ENCODE measurements at places on chromosomes 6 and 20.
A peak's percentile ranks its signal among the peaks of the same experiment; 100 is the strongest.

GRCh38 chr20:17497821-17498580 is 33.2 kb downstream of the BFSP1 start:
- DNase-seq, result peak; percentile 17

DNA sequence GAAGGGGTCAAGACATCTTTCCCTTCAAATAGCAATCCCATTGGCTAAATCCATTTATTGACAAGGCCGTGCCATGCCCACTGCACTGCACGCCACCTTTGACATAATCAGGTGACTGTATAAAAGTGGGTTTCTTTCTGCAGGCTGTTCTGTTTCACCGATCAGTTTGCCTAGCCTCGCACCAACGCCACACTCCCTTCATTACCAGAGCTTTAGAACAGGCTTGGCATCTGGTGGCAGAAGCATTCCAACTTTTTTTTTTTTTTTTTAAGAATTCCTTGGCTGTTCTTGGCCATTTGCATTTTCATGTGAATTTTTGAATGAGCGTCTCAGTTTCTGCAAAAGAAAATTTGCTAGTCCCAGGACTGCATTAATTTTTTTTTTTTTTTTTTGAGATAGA is 78.1 kb downstream of the PPP1R3G start:
- DNase-seq, result no peak

GRCh38 chr6:34284563-34285447 is 36.0 kb upstream of the SMIM29 start:
- DNase-seq, result peak; percentile 89

- DNase-seq, result no peak
Measured at GRCh38 chr6:107536180-107536961, 46.5 kb downstream of the SOBP start.

DNA sequence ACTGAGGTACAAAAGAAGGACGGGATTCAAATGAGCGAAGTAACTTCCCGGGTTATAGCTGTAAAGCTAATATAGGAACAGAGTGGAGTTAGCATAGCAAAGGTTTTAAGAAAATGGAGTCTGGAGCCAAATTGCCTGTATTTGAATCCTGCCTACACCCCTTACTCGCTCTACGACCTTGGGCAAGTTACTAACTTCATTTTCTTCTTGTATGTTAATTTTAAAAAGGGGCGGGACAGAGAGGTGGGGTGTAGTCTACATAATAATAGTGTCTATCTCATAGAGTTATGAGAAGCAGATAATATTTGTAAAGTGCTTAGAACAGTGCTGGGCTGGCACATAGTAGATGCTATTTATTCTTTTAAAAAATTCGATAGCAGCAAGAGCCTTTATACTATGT is 705 bp downstream of the ZSCAN23 start:
- DNase-seq, result no peak

- DNase-seq, result no peak
Measured at GRCh38 chr20:41234546-41234945, 83.0 kb downstream of the ZHX3 start.

- no peak for DNase-seq
Measured at GRCh38 chr6:146265056-146265455, 236.2 kb downstream of the GRM1 start.

- DNase-seq, result no peak
Measured at GRCh38 chr6:165936096-165936495, 231.6 kb downstream of the TBXT start.

GRCh38 chr6:136956590-136957544 is 34.8 kb downstream of the SLC35D3 start:
- no peak for DNase-seq

DNA sequence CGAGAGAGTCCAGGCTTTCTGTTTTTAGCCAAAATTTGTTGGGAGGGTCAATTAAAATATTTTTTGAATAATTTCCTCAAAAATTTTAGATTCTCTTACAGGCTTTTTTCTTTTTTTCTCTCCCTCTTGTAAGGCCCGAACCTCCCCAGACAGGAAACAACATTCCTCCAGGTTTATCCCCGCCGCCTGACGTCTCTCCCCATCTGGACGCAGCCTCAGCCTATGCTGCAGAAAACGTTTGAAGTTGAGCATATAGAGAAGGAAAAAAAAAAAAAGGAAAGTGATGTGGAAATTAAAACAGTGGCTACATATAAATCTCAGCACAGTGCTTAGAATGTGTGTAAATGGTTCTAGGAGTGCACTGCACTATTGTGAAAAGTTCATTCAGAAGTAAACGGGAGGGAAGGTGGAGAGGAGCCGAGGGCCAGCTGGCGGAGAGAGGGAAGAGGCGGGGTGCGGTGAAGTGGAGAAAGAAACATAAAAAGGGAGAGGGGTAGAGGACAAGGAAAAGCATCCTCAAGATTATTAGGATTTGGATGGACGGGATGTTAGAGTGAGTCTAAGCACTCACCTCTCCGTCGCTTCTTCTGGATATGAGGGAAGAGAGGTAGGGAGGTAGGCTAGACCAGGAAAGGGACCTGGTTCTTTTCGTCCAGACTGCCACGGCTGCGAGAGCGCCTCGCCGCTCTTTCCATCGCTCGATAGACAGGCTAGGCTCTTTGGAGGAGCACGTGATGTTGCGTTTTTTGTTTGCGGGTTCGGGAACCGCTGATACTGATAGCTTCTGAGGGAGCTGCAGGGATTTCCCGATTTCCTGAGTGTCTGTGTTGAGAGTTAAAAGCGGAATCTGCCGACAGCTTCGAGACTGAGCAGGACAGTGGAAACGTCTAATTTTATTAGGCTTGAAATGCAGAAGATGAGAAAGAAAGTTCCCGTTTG is 98.7 kb downstream of the TRIM27 start:
- peak; percentile 30 for DNase-seq

GRCh38 chr20:53900380-53900999 is 169.9 kb downstream of the BCAS1 start:
- DNase-seq, result peak; percentile 80

GRCh38 chr6:93562582-93562981 is 143.2 kb upstream of the EPHA7 start:
- DNase-seq, result peak; percentile 32

GRCh38 chr20:1509237-1509636 is 18.0 kb upstream of the SIRPB2 start:
- peak; percentile 8 for DNase-seq

DNA sequence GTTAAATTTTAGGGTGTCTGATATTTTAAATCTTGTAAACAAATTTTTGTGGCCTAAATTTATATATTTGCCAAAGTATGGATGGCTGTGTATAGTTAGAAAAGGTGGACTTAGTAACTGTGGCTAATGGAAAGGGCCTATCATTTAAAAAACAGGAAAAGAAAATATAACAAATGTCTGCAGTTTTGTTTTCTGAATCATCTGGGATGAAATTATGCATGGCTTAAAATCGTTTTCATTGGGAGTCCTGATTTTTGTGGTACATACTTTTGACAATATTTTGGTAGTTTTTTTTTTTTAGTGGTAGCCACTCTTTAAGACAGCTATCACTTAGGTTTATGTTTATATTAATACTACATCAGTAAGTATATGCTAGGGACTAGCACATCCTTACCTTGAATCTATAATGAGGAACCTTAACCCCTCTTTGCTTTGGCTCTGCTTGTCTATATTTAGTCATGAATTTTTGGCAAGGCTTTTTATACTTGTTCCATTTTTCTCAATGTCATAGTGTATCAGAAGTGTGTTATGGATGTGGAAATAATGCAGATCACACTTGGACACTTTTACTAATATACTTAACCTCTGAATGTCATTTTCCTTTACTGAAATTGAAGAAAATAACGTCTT is 5.6 kb downstream of the ARID1B start:
- peak; percentile 42 for DNase-seq

DNA sequence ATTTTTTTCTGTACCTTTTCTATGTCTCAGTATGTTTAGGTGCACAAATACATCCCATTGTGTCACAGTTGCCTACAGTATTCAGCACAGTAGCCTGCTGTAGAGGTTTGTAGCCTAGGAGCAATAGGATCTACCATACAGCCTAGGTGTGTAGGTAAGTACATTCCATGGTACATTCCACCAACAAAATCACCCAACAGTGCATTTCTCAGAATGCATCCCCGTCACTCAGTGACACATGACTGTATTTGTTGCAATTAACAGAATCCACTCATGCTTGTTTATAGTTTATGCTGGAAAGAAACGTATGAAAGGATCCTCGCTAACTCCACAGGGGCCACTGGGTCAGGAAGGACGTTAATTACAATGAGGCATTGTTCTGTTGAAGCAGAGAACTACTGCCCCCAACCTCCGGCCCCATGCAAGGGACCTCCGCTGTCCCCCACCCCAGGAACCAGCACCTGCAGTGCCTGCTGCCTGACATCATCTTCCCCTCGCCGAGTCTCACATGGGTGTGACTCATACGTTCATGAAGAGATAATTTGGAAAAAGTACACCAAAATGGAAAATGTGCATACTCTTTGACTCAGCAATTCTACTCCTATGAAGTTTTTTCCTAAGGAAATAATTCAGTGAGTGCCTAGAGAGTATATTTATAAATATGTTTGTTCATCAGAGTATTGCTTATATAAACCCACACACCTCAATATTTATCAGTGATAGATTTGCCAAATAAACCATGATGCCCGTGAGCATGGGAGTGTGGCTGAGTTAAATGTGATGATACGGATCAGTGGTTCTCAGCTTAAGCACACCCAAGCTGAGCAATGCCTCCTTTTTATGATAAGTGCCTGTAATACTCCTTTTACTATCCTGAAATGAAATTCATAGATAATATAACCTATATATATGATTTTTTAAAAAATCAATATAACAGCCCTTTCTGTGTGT is 156.4 kb upstream of the ECI2 start:
- peak; percentile 84 for DNase-seq

GRCh38 chr20:58010186-58010585 is 218.3 kb downstream of the ANKRD60 start:
- no peak for DNase-seq

- peak; percentile 26 for DNase-seq
Measured at GRCh38 chr6:20833881-20834515, 299.7 kb downstream of the CDKAL1 start.

GRCh38 chr20:62710886-62711702 is 2.5 kb downstream of the NTSR1 start:
- peak; percentile 9 for DNase-seq

All from iris pigment epithelial cell (primary cell).